ENCODE measurements at places on chromosomes 3 and 15.

- no peak for DNase-seq
These were observed 4.0 kb upstream of the CCR1 start for GRCh38 chr3:46212101-46212500.

- peak; percentile 35 for DNase-seq
These were observed 58.5 kb upstream of the FAM174B start for GRCh38 chr15:92714077-92714476.

GRCh38 chr15:40114218-40114617 is 5.5 kb upstream of the BMF start:
- no peak for DNase-seq

DNA sequence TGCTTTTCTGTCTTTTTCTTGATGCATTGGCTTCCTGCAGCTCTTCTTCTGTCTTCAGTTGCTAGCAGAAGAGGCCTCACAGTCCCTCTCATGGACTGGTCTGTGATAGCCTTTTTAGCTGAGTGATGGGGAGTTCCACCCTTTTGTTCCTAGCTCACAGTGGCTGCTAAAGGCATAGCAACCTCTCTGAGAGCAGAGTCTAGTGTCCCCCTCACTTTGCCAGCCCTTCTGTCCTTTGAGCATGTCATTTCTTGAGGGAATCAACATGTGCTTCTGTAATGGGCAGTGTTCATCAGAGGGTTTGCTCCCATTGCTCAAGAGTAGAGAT is 44.4 kb downstream of the GAP43 start:
- no peak for DNase-seq

- DNase-seq = no peak
These were observed 102.6 kb downstream of the ALDH1A2 start for GRCh38 chr15:57962887-57963286.

GRCh38 chr3:132554437-132554836 is 42.6 kb upstream of the ACKR4 start:
- peak; percentile 20 for DNase-seq
